Stimulated activated CD8-positive, alpha-beta memory T cell treated with anti-CD3 and anti-CD28 coated beads, Interleukin-7, amount 100 ng/mL, for 24 hours (primary cell): ENCODE measurements at places on chromosomes 11 and 22.

DNA sequence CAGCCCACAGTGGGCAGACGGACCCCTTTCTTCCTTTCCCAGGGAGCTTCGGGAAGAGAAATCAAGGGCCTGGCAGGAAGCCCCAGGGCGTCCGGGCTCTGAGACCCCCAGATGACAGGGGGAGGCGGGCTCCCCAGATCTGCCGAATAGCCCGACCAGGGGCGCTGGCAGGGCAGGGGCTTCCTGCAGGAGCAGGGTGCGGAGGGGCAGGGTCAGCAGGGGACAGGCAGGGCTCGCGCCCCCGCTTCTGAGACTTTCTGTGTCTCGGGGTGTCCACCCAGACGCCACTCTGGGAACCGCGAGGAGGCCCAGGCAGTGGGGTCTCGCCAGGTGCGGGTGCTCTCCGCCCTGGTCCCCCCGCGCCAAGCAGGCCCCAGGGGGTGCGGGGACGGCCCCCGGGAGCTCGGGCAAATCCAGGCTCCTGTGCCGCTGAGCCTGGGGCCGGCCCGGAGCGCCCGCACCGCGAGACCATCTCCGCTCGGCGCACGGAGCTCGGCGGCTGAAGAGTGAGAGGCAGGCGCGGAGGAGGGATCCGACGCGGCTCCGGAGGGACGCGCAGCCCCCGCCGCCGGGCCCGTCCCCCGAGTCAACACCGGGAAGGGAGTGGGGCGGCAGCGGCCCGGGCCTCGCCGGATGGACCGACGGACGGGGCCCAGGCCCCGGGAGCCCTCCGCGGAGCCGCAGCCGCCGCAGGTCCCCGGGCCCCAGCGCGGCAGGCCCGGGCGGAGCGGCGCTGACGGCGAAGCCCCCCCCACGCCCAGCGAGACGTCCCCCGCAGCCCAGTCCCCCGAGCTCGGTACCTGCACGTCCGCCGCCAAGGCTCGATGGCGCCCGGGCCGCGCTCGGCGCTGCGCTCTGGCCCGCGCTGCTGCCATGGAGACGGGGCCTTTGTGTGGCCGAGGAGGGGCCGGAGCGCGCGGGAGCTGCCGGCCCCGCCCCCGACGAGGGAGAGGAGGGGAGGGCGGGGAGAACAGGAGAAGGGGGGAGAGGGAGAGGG lies at the start of gene PLXNB2:
TSS of gene PLXNB2 (minus strand) at position 894 of the 997 bp plus-strand sequence. CDS start 17,062 bp downstream, outside the sequence.
- no peak for DNase-seq

GRCh38 chr11:68322052-68322430 lies 9.7 kb downstream of the LRP5 start:
- DNase-seq: no peak

DNA sequence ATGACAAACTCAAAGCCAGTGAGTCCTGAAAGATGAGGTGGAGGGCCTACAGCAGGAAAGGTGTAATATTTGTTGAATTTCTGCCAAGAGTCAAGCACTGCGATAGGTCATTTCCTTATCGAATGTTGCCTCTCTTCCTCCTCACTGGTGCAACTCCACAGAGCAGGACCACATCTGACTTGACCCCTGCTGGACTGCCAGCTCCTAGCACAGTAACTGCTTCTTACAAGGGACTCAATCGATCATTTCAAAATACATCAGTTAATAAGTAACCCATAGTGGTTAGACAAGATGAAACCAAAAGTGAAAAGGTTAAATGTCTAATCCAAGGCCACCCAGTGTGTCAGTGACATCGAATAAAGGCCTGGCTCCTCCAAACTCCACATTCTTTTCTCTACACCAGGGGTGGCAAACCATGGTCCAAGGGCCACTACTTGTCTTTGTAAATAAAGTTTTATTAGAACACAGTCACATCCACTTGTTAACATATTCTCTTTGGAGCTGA lies 98.5 kb upstream of the CSNK2A3 start:
- no peak for DNase-seq

DNA sequence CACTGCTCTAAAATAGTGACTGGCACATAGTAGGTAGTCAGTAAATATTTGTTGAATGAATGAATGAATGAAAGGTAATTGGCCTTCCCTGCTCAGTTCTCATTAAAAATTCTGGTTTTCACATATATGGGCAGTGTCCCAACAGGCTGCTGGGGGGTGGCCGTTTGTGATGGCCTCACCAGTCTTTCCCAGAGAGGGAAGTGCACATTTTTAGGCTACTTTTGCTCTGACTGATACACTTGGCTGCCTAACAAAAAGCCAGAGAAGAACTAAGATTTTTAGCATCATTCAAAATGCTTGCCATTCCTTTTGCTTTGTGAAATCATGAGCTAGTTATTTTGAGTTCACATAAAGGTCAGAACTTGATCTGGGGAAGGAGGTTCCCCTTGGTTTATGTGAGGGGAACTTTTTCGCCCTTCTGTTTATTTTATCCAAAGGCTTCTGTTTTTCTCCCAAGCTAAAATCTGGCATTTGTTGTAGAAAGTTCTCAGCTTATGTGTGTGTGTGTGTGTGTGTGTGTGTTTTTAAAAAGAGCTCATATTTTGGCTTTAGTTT lies 83.1 kb downstream of the PTPRJ start:
- DNase-seq: no peak

- DNase-seq: no peak
Observed at GRCh38 chr22:48781391-48781790, 1046.3 kb downstream of the BRD1 start.

GRCh38 chr11:87198266-87198881 lies 160.6 kb downstream of the TMEM135 start:
- DNase-seq: no peak

DNA sequence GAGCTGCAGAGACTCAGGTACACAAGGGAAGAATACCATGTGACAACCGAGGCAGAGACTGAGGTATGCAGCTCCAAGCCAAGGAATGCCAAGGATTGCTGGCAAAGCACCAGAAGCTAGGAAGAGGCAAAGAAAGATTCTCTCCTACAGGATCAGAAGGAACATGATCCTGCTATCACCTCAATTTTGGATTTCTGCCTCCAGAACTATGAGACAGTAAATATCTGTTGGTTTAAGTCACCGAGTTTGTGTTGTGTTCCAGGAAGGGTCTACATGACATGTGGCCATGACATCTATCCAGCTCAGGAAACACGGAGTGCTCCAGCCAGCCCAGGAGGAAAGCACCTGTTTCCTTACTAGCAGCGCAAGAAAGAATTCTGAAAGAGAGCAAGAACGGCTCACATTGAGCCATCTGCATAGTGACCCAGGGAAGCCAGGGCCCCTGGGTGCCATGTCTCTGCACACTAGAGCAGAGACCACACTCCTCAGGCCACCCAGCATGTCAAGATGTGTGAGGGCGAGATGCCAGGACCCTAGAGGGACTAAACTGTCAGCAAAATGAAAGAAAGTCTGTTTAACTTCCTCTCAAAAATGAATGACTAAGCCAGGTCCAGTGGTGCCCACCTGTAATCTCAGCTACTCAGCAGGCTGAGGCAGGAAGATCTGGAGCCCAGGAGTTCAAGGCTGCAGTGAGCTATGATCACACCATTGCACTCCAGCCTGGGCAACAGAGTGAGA lies 35.6 kb upstream of the GALNT18 start:
- no peak for DNase-seq

- DNase-seq: no peak
Observed at GRCh38 chr11:12205330-12205729, 94.9 kb downstream of the MICAL2 start.

DNA sequence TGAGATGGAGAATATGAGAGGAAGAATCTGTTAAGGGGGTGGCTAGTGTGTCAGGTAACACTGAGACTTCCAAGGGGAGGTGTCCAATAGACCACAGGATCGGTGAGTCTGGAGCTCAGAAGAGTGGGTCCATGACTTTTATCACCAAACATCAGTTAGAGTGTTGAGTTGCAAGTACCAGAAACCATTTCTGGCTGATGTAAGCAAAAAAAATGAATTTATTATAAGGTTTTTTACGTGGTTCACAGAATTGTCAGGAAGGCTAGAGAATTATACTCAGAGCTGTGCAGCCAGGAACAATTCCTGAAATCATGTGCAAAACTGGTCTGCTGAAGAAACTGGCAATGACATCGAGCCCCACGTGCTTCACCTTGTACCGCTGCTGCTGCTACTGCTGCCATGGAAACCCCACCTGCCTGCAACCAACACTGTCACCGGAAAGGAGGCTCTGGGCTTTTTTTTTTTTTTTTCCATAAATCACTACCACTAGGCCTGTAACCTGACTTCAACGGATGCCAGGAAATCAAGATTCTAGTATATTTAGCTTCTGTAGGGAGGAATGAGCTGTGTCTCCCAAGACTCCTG lies 16.6 kb upstream of the STK33 start:
- DNase-seq: no peak

DNA sequence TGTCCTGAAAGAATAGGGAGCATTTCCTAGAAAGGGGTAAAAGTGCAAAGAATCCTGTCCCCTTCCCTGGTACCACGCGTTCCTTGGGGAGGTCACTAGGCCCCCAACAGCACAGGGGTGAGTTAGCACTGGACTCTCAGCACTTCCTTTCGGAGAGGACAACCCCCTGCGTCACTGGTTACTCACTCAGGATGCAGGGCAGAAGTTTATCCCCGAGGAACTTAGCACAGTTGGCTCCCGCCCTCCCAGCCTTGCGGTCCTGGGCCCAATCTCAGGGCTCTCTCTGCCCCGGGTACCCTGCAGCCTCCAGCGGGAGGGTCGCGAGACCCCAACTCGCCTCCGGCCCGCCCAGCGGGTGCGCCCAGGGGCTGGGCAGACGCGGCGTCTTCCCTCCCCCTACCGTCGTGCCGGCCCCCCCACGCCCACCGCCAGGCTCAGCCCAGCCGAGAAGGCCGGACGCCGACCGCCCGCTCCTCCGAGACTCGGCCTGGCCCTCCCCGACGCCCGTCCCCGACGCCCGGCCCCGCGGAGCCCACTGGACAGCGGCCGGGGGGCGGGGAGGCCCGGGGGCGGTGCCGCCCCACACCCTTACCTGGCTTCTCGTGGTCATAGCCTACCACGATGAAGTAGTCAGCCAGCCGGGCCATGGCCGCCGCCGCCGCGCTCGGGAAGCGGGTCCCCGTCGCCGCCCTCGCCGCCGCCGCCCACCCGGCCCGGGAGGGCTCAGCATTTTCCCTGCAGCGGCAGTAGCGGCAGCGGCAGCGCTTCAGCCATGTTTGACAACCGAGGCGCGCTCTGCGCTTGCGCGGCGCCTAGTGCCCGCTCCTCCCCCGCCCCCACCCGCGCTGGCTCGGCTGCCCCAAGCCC lies at the start of gene SBF2:
TSS of gene SBF2 (minus strand) at position 797 of the 867 bp plus-strand sequence. CDS start at position 647, 150 bp downstream.
- DNase-seq: no peak

DNA sequence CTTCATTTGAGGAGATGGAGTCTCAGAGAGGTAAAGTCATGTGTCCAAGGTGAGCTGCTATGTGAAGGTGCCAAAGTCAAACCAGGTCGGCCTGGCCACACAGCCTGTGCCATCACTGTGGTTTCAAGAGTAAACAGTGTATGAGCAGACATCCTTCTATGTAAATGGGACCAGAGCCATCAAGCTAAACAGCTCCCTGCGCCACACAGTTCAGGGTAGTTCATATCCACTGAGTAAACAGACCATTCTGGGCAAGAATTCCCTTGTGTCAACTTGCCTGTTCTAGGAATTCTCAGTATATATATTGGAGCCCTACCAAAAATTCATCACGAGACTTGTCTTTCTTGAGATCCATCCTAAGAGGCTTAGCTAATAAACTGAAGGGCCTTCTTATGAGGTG lies 77.5 kb downstream of the AMOTL1 start:
- DNase-seq: no peak

DNA sequence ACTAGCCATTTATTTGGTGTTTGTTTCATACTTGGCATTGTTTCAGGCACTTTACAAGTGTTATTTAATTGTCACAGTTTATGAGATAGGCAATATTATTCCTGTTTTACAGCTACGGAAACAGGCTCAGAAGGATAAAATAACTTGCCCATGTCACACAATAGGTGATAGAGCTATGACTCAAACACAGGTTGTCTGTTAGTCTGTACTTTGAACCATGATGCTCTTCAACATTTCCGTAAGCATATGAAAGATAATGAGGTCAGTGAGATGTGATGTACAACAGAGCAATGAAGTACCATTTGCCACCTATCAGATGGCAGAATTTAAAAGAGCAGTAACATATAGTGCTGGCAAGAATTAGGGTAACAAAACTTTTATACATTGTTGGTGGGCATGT lies 15.3 kb downstream of the TUG1 start:
- DNase-seq: no peak

GRCh38 chr11:4068962-4069361 lies 25.6 kb upstream of the RRM1 start:
- no peak for DNase-seq

DNA sequence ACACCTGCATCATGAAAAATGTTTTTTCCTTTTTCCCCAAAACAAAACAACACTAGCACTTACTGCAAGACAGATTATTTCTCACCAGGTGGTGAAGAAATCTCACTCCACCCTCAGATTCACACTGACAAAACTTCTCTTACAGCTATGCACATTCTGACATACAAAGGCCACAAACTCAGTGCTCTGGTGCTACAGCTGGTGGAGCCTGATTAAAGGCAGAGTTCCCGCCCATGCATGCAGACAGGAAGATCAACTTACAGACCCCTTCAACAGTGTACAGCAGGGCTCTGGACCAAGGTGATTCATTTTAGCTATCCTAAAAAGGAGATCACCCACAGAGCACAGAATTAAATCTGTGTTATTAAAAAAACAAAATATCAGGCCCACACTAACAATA lies 112.6 kb downstream of the CADM1 start:
- no peak for DNase-seq

- no peak for DNase-seq
Observed at GRCh38 chr11:86208572-86208971, 36.0 kb upstream of the EED start.

- no peak for DNase-seq
Observed at GRCh38 chr11:112826788-112827187, 134.4 kb upstream of the NCAM1 start.

DNA sequence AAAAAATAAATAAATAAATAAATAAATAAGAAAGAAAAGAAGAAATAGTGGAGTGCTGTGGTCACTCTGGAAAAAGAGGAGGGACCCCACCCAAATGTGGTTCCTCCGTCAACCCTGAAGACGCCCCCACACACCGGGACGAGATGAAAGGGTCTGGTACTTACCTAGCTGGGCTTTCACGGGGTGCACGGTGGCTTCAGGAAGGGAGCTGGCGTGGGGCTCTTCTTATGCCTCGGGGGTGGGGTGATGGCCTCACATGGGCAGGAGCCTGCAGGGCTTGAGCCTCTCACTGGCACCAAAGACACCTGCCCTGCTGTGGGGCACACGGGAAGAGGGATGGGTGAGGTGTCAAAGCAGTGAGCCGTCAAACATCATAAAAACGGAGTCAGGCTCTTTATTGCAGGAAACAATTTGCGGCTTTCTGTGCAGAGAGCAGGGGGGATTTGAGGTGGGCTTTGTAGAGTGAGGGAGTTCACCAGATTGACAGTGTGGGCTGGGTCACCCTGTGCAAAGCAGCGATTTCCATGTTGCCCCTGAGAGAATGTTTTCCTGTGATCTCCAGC lies 28.0 kb upstream of the KRTAP5-6 start:
- no peak for DNase-seq

DNA sequence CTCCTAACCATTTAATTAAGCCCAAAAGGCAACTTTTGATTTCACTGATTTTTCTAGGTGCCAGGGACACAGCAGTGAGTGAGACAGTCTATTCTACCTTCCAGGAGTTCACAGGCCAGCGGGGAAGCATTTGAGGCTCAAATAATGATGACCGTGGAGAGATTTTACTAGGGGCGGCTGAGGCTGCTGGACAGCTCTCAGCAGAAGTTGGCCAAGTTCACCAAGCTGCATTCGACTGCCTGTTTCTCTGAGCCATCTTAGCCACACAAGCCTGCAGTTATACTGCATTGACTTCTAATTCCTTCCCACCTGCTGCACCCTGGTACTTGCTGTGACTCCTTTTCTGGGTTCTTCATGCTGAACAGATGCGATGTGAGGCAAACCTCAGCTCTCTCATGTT lies 168.9 kb upstream of the TBCEL start:
- no peak for DNase-seq
